Stimulated activated CD4-positive, alpha-beta T cell treated with anti-CD3 and anti-CD28 coated beads, Interleukin-15, amount 100 ng/mL, for 24 hours (primary cell): ENCODE measurements at places on chromosomes 13 and 19.

DNA sequence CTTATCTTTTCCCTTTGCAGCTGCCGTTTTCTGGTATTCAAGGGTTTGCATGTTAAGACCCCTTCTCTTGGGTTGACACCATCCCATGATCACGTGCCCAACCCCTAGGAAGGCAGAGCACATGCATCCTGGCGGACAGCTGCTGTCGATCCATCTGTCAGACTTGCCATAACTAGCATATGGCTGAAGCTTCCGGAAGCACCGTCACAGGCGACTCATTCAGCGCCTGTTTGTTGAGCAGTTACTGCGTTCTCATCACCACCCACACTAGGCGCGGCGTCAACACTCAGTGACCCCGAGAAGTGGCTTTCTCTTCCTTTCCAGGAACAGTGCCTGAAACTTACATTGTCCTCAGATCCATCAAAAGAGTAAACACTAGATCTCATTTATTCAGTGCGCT is 93.6 kb downstream of the SOX1 start:
- no peak for DNase-seq

DNA sequence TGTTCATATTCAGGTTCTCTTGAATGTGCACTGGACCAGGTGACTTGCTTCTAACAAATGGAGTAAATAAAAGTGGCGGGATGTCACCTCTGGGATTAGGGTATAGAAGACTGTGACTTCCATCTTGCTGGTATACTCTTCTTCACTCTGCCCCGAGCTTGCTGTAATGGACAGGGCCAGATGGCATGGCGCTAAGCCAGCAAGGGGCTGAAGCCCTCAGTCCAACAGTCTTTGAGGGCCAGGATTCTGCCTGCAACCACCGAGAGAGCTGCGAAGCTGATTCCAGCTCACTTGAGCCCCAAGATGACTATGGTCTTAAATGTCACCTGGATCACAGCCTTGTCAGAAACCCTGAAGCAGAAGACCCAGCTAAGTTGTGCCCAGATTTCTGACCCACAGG is 600.0 kb downstream of the FGF9 start:
- DNase-seq, result no peak

- no peak for DNase-seq
Measured at GRCh38 chr13:85314686-85315085, 484.5 kb downstream of the SLITRK6 start.

DNA sequence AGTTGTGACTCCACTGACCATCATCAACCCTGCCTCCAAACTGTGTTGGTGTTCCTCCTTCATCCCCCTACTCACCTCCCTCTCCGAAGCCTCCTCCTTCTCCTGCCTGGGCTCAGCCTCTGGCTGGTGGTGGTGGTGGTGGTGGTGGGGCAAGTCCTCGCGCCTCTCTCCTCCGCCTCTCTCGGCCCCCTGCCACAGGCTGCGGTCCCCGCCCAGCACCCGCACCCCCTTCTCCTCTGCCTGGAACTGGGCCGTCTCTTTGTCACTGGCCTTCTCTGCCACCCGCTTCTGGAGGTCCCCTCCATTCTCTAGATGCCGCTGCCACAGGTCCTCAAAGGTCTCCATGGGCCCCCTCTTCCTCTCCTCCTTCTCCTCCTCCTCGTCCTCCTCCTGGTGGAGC is 1.5 kb downstream of the CCER2 start:
- no peak for DNase-seq
